Smooth muscle cell of trachea (primary cell): ENCODE measurements at places on chromosomes 13 and 19. TPM values are rescaled to one million over a fixed set of nuclear protein-coding genes. Genes with fewer than 3 reads are reported as not detected.

Gene ZNF787
- 24.6 and 49.1 TPM in 2 replicates for total RNA-seq

Gene DAND5
- 0.29 TPM in 1 of 2 replicates, not detected in the other for total RNA-seq

Gene SERTM1
- not detected in 2 replicates for total RNA-seq

Gene KLK4
- not detected in 2 replicates for total RNA-seq

Gene NKG7
- not detected in 2 replicates for total RNA-seq

Gene MEIOSIN
- total RNA-seq: not detected in 2 replicates

Gene PRR20C
- total RNA-seq: not detected in 2 replicates

Gene ACP4
- total RNA-seq: not detected in 2 replicates

Gene SERPINE3
- total RNA-seq: not detected in 2 replicates

Gene WDR88
- not detected in 2 replicates for total RNA-seq

Gene LMTK3
- total RNA-seq: 0.15 and 0.50 TPM in 2 replicates
